ENCODE measurements at places on chromosomes 2 and 18. TPM values are rescaled to one million over a fixed set of nuclear protein-coding genes. Genes with fewer than 3 reads are reported as not detected.

GRCh38 chr2:212922701-212923100, 228.7 kb downstream of the IKZF2 start:
- DNase-seq, result no peak

Gene RUFY4
- total RNA-seq, result not detected

- DNase-seq, result no peak
These were observed 26.0 kb upstream of the C1QL2 start for GRCh38 chr2:119184512-119184911.

Gene C2orf80
- total RNA-seq, result not detected

- no peak for DNase-seq
These were observed 17.8 kb upstream of the SERPINE2 start for GRCh38 chr2:224056889-224057288.

- no peak for DNase-seq
These were observed 28.6 kb upstream of the VWC2L start for GRCh38 chr2:214382229-214382628.

Gene SLC11A1
- 8.4 TPM for total RNA-seq

DNA sequence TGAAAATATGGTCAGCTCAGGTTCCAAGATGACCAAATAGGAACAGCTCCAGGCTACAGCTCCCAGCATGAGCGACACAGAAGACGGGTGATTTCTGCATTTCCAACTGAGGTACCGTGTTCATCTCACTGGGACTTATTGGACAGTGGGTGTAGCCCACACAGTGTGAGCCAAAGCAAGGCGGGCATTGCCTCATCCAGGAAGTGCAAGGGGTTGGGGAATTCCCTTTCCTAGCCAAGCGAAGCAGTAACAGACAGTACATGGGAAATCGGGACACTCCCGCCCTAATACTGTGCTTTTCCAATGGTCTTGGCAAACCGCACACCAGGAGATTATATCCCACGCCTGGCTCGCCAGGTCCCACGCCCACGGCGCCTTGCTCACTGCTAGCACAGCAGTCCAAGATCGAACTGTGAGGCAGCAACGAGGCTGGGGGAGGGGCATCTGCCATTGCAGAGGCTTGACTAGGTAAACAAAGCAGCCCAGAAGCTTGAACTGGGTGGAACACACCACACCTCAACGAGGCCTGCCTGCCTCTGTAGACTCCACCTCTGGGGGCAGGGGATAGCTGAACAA, 57.5 kb downstream of the WDPCP start:
- DNase-seq, result no peak

- DNase-seq, result no peak
These were observed 1.4 kb downstream of the RMC1 start for GRCh38 chr18:23504720-23505119.

- no peak for DNase-seq
These were observed 128.8 kb upstream of the KYNU start for GRCh38 chr2:142748559-142749099.

Gene ZCCHC2
- 36.6 TPM for total RNA-seq

Gene SKOR2
- not detected for total RNA-seq

DNA sequence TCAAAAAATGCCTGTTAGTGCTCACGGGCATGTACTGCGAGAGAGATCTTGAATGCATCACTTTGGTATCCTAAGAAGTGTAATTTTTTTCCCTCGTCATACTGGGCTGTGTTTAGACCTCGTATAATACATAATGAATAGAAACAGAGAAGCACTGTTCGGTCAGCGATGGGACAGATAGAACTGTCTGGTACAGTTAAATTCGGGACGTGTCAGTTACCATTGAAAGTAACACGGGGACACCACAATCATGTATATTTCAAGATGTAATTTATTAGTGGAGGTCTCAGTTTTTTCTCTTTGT, 1.8 kb downstream of the PKP4 start:
- DNase-seq, result no peak

Gene CCBE1
- total RNA-seq, result 6.1 TPM

- DNase-seq, result no peak
These were observed 69.8 kb upstream of the IL1R1 start for GRCh38 chr2:102072741-102073140.

DNA sequence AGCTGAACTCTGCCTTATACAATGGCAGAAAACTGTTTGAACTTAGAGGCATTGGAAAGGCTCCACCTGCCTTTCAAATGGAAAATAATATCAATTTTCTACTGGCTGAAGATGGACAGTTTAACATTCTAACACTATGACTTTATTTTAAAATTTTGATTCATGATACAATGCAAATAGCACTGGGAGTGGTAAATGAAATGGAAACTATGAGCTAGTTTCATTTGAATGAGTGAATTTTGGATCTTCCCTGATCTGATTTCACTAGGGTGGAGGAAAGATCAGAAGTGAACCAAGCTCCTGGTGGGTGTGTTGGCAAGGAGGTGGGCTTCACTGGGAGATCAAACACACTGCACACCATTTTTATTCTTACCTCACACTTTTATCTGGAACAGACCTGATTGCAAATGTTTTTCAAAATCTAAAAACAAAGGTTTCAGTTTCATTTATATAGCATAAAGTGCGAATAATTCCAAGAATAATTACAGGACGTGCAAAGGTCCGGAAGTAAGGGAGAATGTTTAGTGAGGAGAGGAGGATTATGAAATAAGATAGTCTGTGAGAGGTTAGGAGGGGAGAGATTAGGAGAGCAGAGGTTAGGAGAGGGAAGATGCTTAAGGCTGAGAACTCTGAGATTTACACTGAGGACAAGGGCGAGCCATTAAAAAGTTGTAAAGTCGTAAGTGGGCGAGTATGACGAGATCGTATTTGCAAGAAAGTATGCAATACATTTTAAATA, 18.6 kb upstream of the MBP start:
- no peak for DNase-seq

- no peak for DNase-seq
These were observed 220.3 kb downstream of the ATAD2B start for GRCh38 chr2:23706613-23707078.

DNA sequence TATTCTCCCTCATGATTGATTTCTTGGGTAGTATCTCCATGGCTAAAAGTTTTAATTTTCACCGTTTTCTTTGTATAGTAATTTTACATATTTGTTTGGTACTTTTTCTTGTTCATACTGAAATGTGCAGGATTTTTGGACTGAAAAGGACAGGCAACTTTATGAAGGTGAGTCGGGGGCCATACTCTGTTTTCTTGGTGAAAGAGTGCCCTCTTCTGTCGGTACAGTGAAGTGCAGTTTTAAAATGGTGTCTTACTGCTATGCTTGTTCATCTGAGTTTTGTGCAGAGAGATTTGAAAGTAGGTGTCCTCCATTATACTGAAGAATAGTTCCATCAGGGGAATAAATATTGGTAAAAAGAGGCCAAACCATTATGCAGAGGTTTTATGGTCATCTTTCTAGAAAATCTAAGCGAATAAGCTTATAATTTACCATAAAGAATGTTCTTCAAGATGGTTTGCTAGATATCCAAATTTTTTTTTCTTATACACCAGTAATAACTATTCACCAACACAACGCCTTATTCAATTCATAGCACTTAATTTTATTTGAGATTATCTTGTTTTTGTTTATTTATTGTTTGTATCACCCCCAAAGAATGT, 8.7 kb upstream of the SERPINB13 start:
- no peak for DNase-seq

Gene ELOA2
- total RNA-seq, result not detected

GRCh38 chr2:45728458-45728942, 77.0 kb downstream of the PRKCE start:
- no peak for DNase-seq

DNA sequence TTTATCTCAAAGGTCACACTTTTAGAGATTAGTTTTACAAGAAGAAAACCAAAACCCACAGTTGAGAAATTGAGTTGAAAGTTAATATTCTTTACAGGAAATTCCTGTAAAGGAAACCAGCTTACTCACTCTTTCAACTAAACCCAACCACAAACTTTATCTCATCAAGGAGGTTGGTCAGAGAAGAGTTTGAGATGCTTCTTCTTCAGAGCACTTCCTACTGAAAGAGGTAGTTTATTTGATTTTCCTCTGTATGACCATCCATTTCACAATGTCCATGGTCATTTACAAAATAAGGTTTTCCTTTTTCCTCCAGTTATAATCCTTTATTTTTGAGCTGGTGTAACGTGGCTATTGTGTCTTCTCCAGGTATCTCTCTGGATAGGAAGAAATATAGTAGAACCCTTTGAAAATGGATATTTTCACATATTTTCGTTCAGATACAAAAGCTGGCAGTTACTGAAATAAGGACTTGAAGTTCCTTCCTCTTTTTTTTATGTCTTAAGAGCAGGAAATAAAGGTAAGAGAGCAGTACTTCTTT, 4.5 kb upstream of the IL18RAP start:
- no peak for DNase-seq

DNA sequence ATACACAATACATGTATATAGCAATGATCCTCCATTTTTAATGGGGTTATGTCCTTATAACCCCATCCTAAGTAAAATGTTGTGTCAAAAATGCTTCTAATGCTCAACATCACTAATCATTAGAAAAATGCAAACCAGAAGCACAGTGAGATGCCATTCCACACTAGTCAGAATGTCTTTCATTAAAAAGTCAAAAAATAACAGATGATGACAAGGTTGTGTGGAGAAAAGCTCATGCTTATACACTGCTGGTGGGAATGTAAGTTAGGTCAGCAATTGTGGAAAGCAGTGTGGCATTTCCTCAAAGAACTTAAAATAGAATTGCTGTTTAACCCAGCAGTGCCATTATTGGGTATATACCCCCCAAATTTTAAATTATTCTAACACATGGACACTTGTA, 654.9 kb upstream of the CNTNAP5 start:
- no peak for DNase-seq

Gene BAZ2B
- 42.3 TPM for total RNA-seq

DNA sequence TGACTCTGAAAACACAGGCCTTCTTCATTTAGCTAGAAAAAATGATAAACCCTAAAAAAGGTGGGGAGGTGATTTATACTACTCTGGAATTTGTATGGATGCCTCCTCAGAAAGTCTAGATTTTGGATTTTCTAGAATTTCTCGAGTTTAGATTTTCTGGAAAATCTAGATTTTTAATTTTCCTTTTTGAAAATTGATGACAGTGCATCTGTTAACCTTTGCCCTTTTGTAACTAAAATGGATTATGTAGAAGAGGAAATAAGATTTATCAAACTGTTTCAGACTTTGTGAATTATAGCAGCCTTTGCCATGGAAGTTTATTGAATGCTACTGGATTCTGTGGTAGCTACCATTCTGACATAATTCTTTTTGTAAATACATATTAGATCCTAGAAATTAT, 75.6 kb upstream of the RBM44 start:
- no peak for DNase-seq

DNA sequence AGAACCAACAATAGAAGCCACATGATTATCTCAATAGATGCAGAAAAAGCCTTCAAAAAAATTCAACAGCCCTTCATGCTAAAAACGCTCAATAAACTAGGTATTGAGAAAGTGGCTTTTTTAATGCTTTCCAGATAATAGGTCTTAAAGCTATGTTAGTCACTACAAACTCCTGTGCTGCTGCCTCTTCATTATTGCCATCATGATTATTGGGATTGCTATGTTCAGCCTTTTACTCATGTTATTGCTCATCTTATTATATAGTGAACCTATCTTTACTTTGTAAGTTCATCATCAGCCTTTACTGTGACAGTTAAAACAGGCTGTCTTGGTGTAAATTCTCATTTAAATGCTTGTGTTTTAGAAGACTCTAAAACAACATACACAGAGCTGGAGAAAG, 1557.2 kb upstream of the ZEB2 start:
- no peak for DNase-seq

Gene STAT4
- total RNA-seq, result 3.1 TPM

GRCh38 chr18:32714571-32715148, 58.2 kb downstream of the KLHL14 start:
- DNase-seq, result peak; percentile 31

- DNase-seq, result no peak
These were observed 198.4 kb downstream of the RBM43 start for GRCh38 chr2:151063271-151063670.

GRCh38 chr2:3940661-3941060, 237.3 kb downstream of the DCDC2C start:
- DNase-seq, result no peak

Gene APLF
- 10.8 TPM for total RNA-seq

- DNase-seq, result no peak
These were observed 167.2 kb downstream of the HDAC4 start for GRCh38 chr2:239233576-239233975.

DNA sequence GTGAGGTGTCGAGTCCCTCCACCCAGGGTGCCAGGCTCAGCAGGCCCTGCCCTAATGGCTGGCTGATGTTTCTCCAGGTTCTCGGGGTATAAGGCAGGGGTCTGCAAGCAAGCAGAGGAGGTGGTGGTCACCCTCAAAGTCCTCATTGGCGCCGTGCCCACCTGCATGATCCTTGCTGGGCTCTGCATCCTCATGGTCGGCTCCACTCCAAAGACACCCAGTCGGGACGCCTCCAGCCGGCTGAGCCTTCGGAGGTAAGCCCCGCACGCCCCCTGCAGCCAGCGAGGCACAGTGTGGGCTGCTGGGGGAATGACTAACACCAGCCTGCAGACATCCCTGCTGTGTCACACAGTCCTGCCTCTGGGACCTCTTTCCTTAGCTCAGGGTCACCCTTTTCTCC, 14.1 kb downstream of the MFSD2B start:
- DNase-seq, result no peak

DNA sequence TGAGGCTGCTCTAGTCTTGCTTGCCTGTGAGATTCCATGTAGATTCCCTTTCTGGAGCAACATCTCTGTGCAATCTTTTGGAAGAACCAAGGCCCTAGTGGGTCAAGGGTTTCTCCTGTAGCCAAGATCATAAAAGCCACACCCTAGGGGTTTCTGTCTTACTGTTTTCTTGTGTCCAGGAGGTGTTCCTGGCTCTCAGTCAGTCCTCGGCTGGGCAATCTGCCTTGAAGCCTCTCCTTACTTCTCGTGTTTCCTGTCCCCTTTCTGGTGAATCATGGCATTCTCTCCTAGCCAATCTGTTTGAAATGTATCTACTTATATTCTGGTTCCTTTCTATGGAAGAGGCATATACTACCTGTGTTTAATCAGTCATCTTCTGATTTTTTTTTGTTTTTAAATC, 484.8 kb upstream of the UBE2E3 start:
- no peak for DNase-seq

GRCh38 chr2:74096052-74096451, 51.7 kb downstream of the BOLA3 start:
- peak; percentile 35 for DNase-seq

- DNase-seq, result no peak
These were observed 10.1 kb downstream of the SRSF7 start for GRCh38 chr2:38740851-38741731.

Gene REG1B
- total RNA-seq, result not detected

GRCh38 chr2:147639891-147640290, 204.9 kb upstream of the ACVR2A start:
- no peak for DNase-seq

GRCh38 chr2:174518395-174518794, 31.6 kb upstream of the GPR155 start:
- no peak for DNase-seq

Gene FSHR
- not detected for total RNA-seq

- DNase-seq, result no peak
These were observed 510.3 kb downstream of the ZNF804A start for GRCh38 chr2:185108588-185108987.
